HS-27A (cell line): ENCODE measurements at places on chromosomes 2 and 18.

DNA sequence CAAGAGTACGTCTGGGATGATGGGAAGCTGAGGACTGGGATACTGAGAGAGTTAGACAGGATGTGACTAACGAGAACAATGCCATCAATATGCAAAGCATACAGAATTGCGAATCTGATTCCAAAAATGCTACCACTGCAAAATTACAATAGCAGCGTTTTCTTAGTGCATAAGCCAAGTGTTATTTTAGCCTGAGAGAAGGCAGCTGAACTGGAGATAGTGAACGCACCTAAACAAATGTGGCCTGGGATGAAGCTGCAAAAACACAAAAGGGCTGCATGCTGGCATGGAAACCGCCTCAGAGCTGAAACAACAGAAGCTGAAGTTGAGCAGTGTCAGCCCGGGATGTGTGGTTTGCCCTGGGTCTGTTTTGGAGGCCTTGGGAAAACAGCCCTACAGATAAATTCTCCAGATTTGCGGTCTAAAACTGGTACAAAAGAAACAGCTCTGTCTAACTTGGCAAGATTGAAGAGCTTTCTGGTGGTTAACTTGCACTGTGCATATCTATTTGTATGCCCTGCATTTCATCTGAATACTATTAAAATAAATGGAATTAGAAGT is 45.5 kb downstream of the LYPD6 start:
- no peak for DNase-seq

- DNase-seq, result no peak
Observed at GRCh38 chr2:159811232-159811631, 13.2 kb upstream of the CD302 start.

DNA sequence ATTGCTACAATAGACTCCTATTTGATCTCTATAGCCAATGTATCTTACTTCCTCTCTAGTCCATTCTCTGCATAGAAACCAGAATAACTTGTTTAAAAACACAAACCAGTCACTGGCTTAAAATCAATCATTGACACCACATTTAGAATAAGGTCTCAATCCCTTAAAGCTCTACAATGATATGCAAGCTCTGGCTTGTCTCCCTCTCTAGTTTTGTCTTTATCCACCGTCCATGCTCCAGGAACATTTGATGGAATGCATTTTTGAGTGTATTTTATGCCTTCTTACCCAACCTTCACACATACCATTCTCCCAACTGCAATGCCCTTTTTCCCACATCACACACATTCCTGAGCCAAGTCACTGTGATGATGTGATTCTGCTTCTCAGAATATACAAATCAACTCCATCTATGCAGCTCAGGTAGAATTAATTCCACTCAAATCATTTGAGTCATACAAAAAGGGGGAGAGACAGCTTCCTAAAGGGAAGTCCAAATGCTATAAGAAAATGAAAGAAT is 1107.2 kb downstream of the DPP10 start:
- peak; percentile 11 for DNase-seq

- DNase-seq, result no peak
Observed at GRCh38 chr18:49142216-49142615, 191.5 kb upstream of the SMAD7 start.

DNA sequence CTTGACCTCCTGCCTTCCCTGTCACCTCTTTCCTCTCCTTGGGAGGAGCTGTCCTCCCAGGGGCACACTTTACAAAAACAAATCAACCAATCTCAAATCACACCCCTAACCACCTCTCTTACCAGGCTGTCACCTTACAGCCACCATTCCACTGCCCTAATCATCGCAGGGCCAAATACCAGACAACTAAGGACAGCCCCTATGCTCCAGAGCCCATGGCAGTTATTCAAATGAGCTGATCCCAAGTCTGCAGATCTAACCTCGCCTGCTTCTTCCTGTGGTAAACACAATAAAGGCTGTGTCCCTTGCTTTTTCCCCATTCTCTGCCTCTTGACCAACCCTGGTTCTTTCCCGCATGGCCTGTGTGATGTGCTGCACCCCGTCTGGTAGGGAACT is 154.2 kb upstream of the CNTNAP5 start:
- DNase-seq, result no peak

DNA sequence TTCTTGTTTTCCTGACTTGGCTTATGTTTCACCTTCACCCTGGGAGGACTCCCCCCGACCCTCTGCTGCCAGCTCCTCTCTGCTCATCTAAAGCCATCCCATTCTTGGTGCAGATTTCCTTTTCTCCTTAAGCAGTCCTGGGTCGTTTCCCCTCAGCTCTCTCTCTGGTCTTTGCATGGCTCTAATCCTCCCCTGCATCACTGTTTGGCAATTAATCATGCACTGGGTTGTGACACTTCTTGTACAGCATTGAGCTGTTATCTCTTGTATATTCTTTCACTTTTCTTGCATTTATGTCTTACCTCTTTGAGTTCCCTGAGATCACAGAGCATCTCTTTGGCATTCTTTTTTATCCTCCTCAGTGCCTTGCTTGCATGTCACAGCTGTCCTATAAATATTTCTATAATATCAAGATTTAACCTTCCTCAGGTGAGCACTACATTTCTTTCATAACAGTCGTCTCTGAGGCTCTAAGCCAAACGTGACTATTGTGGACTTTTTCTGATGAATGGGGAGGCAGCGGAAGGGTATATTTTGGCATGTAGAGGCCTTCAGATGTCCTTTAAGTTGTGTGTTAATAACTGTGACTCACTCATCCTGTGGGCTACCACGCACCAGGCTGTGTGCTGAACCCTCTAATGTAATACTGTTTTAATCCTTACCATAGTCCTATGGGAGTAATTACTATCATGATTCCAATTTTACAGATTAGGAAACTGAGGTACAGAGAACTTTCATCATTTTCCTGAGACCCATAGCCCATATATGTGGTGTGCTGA is 507.5 kb downstream of the SLC4A3 start:
- no peak for DNase-seq

- DNase-seq, result no peak
Observed at GRCh38 chr18:26357960-26358359, 131.7 kb downstream of the TAF4B start.

GRCh38 chr2:164917296-164917903 is 37.9 kb downstream of the SLC38A11 start:
- DNase-seq, result no peak

DNA sequence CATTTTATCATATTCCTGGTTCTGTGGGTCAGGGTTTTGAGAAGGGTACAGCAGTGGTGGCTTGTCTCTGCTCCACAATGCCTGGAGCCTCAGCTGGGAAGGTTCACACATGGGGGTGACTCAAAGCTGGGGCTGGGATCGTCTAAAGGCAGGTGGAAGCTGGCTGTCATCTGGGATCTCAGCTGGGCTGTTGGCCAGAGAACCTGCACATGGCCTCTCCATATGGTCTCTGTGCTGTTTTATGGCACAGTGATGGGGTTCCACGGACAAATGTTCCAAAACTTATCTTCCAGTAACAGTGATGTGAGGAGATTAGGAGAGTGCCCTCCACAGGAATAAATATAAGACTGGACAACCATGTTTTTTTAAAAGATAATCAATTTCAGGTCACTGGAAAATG is 191.4 kb downstream of the SS18 start:
- no peak for DNase-seq

GRCh38 chr18:28523758-28524475 is 347.0 kb upstream of the CDH2 start:
- no peak for DNase-seq
